Natural killer cell (primary cell): ENCODE measurements at places on chromosomes 1 and 21. TPM values are rescaled to one million over a fixed set of nuclear protein-coding genes. Genes with fewer than 3 reads are reported as not detected.
A peak's percentile ranks its signal among the peaks of the same experiment; 100 is the strongest.

Gene ST6GALNAC5
- total RNA-seq: not detected

DNA sequence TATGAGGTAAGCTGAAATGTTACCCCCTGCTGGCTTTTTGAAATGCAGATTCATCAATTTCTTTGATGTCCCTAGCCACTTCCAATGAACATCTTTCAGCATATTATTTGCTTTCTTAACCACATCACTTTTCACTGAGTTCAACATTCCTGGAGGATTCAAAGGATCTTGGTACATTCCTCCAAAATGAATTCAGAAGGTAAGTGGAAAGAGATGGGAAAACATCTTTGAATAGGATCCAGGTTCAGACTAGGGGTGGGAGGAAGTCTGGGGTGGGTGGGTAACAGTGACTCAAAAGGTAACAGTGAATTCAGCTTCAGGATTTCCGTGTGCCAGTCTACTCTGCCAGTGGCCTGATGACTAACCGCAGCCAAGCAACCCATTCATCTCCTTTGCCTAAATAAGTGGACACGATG lies 180.7 kb downstream of the ZC3H11B start:
- no peaks in the 10 kb centered on the region for H3K36me3 ChIP-seq
- H3K4me1 ChIP-seq: no peaks in the 10 kb centered on the region
- no peak overlapping the region for H3K4me3 ChIP-seq
- no peak for DNase-seq

DNA sequence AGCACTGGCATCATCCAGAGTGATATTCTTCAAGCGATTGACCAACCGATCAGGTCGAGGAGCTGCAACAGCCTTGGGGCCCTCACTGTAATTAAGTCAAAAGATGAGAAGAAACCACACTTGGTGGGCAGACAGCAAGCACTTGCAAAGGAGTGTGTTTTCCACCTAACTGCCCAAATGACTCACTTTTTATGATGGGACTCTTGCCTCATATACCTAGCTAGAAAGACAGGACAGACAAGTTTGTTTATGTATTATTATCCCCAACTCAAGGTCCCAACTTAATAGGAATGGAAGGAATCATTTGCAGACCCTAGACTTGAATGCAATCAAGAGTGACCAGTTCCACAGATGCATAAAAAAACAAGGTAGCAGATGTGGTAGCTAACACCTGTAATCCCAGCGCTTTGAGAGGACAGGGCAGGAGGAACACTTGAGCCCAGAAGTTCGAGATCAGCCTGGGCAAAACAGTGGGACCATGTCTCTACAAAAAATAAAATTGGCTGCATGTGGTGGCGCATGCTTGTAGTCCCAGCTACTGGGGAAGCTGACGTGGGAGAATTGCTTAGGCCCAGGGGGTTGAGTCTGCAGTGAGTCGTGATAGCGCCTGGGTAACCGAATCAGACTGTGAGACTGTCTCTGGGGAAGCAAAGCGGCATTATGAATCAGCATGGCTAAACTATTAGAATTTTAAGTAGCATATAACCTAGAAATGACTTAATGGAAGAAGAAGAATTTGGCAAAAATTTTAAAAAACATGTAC lies 2.3 kb upstream of the NRAS start:
- H3K36me3 ChIP-seq: peaks cover 63% of the 10 kb centered on the region
- DNase-seq: no peak
- H3K4me1 ChIP-seq: peaks cover 13% of the 10 kb centered on the region
- no peak overlapping the region for H3K4me3 ChIP-seq

Gene SAMSN1
- total RNA-seq: 17.7 TPM

GRCh38 chr1:56477164-56478111 lies 101.9 kb downstream of the PLPP3 start:
- H3K27ac ChIP-seq: no peak overlapping the region
- peaks cover 14% of the 10 kb centered on the region for H3K27me3 ChIP-seq
- peaks cover 11% of the 10 kb centered on the region for H3K4me1 ChIP-seq
- no peaks in the 10 kb centered on the region for H3K36me3 ChIP-seq

GRCh38 chr1:67004176-67004575 lies 49.8 kb downstream of the SLC35D1 start:
- DNase-seq: no peak
- no peaks in the 10 kb centered on the region for H3K27me3 ChIP-seq
- no peak overlapping the region for H3K4me3 ChIP-seq
- H3K36me3 ChIP-seq: peaks cover 14% of the 10 kb centered on the region
- H3K27ac ChIP-seq: no peak overlapping the region
- H3K4me1 ChIP-seq: no peaks in the 10 kb centered on the region

DNA sequence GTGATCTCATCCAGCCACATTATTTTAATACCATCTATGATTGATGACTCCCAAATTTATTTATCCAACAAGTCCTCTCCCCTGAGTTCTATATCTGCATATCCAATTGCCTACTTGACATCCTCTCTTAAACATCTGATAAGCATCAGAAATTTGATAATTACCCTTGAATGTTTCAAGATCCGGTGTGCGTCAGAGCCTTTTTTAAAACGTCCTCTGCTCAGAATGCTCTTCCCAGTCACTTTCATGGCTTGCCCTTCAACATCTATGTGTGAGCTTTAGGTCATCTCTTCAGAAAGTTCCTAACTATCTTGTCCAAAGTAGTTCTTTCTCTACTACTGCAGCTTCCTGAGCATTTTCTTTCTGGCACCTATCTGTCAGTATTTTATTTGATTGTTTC lies 364.3 kb downstream of the PLPP3 start:
- no peak overlapping the region for H3K4me3 ChIP-seq
- DNase-seq: no peak
- H3K36me3 ChIP-seq: no peaks in the 10 kb centered on the region
- H3K4me1 ChIP-seq: no peaks in the 10 kb centered on the region
- H3K27ac ChIP-seq: no peak overlapping the region
- H3K27me3 ChIP-seq: no peaks in the 10 kb centered on the region

DNA sequence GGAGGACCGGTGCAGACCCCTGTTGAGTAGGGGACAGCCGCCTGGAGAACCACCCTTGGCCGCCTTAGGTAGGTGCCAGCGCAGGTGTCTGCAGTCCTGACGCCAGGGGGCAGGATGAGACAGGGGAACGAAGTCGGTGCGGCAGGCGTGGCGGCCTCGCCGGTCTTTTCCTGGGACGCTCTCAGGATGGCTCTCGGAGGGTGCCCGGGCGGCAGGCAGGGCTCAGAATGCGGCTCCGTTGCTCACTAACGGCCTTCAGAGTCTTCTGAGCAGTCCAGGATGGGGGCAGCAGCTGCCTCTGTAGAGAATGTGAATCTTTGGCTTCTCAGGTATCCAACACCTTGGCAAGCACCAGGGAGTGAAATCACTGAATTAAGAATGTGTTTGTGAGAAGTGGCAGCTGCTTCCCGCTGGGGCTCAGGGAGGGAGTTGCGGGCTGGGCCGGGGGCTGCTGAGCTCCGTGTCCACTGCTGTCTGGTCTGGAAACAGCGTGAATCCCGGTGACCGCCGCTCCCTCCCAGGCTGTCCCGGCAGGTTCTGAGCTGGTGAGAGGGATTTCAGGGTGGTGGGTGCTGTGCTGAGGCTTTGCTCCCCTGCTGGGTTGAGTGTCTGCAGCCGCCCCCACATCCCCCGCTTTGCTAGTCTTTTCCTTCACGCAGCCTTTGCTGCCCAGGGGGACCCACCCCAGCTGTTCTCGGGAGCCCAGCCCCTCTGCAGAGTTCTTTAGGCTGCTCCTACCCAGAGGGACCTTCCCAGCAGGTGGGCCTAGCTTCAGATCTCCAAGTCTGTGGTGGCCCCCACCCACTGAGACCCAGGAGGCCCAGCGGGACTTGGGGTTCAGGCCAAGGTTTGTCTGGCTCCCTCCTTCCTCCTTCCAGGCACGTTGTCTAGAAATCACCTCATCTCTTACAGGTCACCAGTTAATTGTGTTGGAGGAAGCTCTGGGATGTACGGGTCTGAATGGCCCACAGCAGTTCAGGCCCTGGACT lies 11.1 kb upstream of the C1orf174 start:
- no peaks in the 10 kb centered on the region for H3K36me3 ChIP-seq
- peaks cover 3% of the 10 kb centered on the region for H3K27me3 ChIP-seq
- peaks cover 8% of the 10 kb centered on the region for H3K4me1 ChIP-seq
- H3K27ac ChIP-seq: no peak overlapping the region
- peak; percentile 87 for DNase-seq

DNA sequence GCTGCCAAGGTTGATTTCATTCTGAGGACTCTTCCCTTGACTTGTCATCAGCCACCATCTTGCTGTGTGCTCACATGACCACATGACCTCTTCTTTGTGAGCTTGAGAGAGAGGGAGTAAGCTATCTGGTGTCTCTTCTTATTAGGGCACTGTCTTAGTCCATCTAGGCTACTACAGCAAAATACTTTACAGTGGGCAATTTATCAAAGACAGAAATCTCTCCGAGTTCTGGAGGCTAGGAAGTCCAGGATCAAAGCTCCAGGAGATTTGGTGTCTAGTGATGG lies 11.9 kb upstream of the RPS6KA1 start:
- H3K4me3 ChIP-seq: no peak overlapping the region
- no peaks in the 10 kb centered on the region for H3K36me3 ChIP-seq
- no peak overlapping the region for H3K27ac ChIP-seq
- no peaks in the 10 kb centered on the region for H3K27me3 ChIP-seq
- DNase-seq: no peak

- peaks cover 23% of the 10 kb centered on the region for H3K27me3 ChIP-seq
- no peaks in the 10 kb centered on the region for H3K36me3 ChIP-seq
- DNase-seq: peak; percentile 69
- H3K4me3 ChIP-seq: peak within 1 kb of the TSS; percentile 54
Observed at GRCh38 chr1:111739194-111739924, at the start of gene INKA2. TSS of gene INKA2 (minus strand) at chr1:111739395. CDS start at chr1:111739242, 153 bp downstream.

Gene VHLL
- not detected for total RNA-seq

GRCh38 chr1:184545601-184546000 lies 158.8 kb downstream of the C1orf21 start:
- no peaks in the 10 kb centered on the region for H3K4me1 ChIP-seq
- no peaks in the 10 kb centered on the region for H3K27me3 ChIP-seq
- no peak overlapping the region for H3K4me3 ChIP-seq
- H3K27ac ChIP-seq: no peak overlapping the region

Gene ANGPTL3
- total RNA-seq: not detected

DNA sequence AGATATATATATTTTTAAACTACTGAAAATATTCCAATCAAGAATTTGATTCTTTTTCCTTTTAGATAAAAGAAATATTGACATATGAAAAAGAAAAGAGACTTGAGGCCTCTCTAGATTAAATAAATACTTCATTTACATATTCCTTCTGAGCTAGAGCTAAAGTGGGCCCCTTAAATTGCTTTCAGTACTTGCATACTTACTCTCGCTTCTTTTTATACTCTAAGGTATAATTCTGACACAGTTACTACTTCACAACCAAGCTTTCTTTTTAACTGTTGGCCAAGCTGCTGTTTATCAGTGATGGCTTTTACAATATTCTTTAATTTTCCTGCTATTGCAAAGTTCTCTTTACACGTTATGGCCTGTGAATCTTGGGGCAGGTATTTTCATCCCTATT lies 24.6 kb downstream of the EXTL2 start:
- H3K4me1 ChIP-seq: no peaks in the 10 kb centered on the region
- H3K36me3 ChIP-seq: no peaks in the 10 kb centered on the region
- no peak overlapping the region for H3K4me3 ChIP-seq
- no peaks in the 10 kb centered on the region for H3K27me3 ChIP-seq
- H3K27ac ChIP-seq: no peak overlapping the region
- DNase-seq: no peak
